ENCODE measurements at places on chromosomes 3 and 15. TPM values are rescaled to one million over a fixed set of nuclear protein-coding genes. Genes with fewer than 3 reads are reported as not detected.
A peak's percentile ranks its signal among the peaks of the same experiment; 100 is the strongest.

GRCh38 chr3:194275721-194276120, 75.4 kb downstream of the CPN2 start:
- DNase-seq = no peak

DNA sequence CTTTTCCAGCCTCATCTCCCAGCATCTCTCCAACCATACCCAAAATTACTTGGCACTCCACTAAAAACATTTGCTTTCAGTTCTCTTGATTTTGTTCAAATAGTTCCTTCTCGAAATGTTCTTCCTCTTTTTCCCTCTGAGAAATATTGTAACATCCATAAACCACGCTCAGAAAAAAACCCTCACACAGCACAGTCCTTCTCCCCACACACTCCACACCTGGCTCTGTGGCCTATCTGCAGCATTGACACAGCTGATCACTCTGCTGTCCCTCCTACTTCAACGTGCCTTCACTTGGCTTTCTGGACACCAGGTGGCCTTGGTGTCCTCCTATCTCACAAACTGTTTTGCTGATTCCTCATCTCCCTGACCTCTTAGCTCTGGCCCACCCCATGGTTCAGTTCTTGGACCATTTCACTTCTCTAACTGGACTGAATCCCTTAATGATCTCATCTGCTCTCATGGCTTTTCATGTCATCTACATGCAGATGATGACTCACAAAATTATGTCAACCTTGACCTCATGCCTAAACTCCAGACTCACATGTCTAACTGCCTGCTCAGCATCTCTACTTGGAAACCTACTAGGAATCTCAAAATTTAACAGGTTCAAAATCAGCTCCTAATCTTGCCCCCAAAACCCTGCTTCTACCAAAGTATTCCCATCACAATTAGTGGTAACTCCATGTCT, 93.3 kb downstream of the TRIM42 start:
- DNase-seq = no peak

DNA sequence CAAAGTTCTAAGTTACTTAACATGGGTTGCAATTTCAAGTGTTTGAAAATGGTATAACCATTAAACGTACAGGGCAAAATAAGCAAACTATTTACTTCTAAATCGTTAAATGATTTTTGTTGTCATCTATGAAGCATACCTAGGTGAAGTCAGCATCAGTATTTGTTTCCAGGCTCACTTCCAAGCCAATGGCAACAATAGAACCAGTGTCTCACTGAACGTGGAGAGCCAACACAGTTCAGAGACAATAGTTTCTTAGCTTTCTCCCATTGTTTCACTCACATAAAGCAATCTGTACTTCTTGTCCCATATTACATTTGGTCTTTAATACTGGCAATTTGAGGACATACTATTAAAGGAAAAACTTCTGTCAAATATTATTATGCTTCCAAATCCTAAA, 397.2 kb downstream of the MECOM start:
- no peak for DNase-seq

DNA sequence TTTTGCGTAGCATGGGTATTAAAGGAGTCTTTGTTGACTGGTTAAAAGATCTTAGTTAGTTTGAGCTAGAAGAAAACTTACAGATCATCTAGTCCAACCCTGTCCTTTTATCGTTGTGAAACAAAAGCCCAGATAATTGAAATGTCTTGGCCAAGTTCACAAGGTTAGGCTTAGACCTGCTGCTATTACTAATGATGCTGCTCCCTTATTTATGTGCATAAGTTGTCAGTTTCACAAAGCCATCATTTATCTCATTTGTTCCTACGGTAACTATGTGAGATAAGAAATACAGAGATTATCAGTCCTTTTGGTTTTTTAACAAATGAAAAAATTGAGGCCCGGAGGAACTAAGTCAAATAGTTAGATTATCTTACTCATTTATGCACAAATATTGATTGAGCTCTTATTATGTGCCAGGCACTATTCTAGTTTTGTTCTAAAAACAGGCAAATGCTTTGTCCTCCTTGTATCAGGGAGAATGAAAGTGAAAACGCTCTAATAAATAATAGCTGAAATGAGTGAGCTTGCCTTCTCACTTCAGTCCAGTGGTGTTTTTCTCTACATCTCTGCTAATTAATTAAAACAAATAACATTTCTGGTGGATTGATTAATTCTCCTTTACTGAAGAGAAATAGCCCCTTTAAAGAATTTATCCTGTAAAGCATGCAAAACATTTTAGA, 49.1 kb upstream of the TPRG1 start:
- no peak for DNase-seq

- DNase-seq = no peak
Observed at GRCh38 chr15:83613714-83614113, 40.2 kb upstream of the ADAMTSL3 start.

DNA sequence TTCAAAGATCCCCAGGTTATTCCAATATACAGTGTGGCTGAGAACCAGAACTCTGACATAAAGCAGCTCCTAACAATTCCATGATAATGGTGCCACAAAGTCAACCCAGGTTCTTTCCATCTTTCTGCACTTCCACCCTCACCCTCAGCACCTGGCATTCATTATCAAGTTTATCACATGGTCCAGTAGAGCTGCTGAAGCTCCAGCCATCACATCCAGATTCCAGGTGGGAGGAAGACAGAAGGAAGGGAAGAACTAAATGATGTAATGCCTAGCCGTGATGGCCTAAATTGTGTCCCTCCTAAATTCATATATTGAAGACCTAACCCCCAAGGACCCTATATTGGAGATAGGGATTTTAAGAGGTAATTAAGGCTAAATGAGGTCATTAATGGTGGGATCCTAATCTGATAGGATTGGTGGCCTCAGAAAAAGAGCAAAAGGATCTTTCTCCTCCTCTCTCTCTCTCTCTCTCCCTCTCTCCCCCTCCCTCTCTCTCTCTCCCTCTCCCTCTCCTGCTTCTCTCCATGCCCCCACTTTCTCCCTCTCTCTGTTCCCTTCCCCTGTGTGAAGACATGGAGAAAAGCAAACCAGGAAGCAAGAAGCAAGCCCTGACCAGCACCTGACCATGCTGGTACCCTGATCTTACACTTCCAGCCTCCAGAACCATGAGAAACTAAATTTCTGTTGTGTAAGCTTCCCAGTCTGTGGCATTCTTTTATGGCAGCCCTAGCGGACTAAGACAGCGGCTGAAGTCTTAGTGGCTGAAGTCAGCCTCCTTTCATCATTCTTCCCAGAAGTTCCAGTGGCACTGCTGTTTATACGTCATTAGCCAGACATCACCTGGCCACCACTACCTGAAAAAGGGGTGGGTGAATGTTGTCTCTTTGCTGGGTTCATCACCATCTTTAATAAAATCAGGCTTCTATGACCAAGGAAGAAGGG, 369.7 kb upstream of the PROK2 start:
- peak; percentile 42 for DNase-seq

Gene CCR8
- not detected for total RNA-seq

GRCh38 chr3:125460233-125460632, 59.8 kb downstream of the SNX4 start:
- DNase-seq = peak; percentile 18

DNA sequence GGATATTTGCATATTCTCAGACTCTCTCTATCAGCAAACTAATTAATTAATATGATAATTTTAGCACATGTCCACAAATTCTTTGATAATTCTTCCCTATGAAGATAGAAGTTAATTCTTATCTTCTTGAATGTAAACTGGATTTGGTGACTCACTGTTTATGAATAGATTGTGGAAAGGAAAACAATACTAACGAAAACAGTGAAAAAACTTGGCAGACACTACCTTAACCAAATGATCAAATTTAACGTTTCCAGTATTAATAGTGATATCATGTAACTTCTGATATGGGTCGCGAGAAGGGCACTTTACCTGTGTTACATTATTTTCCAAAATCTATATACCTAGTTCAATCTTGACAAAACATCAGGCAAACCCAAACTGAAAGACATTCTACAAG, 401.0 kb downstream of the SI start:
- no peak for DNase-seq

Gene NRROS
- 1.6 TPM for total RNA-seq

DNA sequence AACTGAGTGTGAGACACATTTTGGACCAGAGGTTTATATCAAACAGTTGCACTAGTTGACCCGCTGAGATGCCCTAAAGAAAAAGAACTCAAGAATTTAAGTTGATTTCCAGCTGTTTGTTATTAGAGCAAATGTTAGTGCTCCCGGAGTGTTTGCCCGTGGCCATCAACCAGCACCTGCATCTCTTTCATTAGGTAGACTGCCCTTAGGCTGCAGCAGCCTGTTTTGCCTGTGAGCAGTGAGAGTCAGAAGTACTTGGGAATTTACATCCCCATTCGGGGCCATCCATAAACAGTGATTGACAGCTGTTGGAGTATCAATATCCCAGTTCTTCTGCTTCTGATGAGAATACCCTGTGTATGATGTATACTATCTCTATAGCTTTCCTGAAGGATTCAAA, 492.6 kb downstream of the RBMS3 start:
- DNase-seq = no peak

Gene OCA2
- total RNA-seq = 0.63 TPM

Data from cardiac muscle cell (in vitro differentiated cells and primary cell).